ENCODE measurements at places on chromosomes 1 and 21. TPM values are rescaled to one million over a fixed set of nuclear protein-coding genes. Genes with fewer than 3 reads are reported as not detected.

DNA sequence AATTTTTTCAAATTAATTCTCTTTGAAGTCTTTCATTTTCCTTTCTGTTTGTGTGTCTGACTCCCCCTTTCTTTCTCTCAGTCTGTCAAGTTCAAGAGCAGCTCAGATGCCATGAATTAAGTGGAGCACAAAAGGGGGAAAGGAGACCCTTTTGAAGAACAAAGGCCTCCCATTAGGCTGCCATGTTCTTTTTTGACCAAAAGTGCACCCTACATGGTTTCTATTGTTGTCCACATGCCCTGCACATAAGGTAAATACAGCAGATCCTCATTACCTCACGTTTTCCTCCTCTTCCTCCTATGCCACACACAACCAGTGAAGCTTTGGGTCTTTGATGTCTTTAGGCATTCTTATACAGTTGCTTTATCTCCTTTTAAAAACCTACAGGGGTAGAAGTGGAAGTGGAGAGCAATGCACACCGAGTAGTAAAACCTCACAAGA lies 47.7 kb downstream of the POU2F1 start:
- DNase-seq = no peak

Gene INAVA
- 19.2 TPM for polyA plus RNA-seq

DNA sequence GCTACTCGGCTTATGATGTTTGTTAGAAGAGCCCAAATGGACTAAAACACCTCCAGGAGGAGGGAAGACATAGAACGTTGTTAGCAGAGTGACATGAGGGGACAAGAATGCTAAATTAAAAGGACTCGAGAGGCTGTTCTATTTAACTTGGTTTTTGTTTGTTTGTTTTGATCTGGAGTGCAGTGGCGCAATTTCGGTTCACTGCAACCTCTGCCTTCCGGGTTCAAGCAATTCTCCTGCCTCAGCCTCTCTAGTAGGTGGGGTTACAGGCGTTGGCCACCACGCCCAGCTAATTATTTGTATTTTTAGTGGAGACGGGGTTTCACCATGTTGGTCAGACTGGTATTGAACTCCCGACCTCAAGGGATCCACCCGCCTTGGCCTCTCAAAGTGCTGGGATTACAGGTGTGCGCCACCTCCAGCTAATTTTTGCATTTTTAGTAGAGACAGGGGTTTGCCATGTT lies 5.1 kb upstream of the HNRNPU start:
- no peak for DNase-seq

DNA sequence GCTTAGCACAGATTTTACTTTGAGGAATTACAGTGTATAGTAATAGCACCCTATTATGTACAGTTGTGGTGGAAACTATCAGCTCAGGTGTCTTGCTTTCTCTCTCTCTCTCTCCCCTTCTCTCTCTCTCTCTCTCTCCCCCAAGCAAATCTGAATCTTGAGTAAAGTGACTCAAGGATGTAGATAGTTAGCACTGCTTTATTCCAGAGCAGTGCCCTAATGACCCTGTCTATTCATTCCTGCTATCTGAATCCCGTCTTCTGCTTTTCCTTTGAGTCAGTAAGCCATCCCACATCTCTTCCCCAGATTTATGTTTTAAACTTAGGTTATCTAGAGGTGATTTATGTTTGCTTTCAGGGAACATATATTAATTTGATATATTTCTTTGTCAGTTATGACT lies 5.2 kb upstream of the HPCAL4 start:
- no peak for DNase-seq

Gene PRAMEF1
- polyA plus RNA-seq = not detected

Gene DDR2
- polyA plus RNA-seq = 33.1 TPM

Gene CELA3A
- polyA plus RNA-seq = not detected

- DNase-seq = no peak
These were observed 123.6 kb downstream of the PBX1 start for GRCh38 chr1:164682570-164682969.

GRCh38 chr1:55636696-55637095 lies 421.5 kb upstream of the USP24 start:
- DNase-seq = no peak

DNA sequence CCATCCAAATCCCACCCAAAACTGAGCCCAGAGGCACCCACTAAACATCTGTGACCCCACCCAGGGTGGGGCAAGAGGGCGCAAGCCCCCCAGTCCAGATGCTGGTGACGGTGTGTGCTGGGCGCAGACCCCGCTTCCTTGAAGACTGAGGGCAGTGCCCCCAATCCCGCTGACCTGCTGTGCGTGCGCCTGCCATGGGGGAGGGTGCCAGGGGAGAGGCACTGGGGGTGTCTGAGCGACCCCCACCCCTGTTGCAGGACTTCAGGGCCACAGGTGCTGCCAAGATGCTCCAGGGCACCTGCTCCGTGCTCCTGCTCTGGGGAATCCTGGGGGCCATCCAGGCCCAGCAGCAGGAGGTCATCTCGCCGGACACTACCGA lies 13.3 kb downstream of the COL6A2 start:
- DNase-seq = no peak

Gene PIK3CD
- polyA plus RNA-seq = 6.0 TPM

GRCh38 chr1:59057211-59057694 lies 239.6 kb upstream of the FGGY start:
- DNase-seq = peak; percentile 94

- no peak for DNase-seq
These were observed at the start of gene SMCP for GRCh38 chr1:152878042-152878441. SMCP (plus strand) TSS chr1:152878322; CDS start chr1:152884423, 6,101 bp downstream.

Gene CELA2B
- polyA plus RNA-seq = 0.77 TPM

- DNase-seq = no peak
These were observed 356.9 kb upstream of the RUNX1 start for GRCh38 chr21:35405981-35406380.

- no peak for DNase-seq
These were observed 8.6 kb upstream of the ACTN2 start for GRCh38 chr1:236677641-236678235.

DNA sequence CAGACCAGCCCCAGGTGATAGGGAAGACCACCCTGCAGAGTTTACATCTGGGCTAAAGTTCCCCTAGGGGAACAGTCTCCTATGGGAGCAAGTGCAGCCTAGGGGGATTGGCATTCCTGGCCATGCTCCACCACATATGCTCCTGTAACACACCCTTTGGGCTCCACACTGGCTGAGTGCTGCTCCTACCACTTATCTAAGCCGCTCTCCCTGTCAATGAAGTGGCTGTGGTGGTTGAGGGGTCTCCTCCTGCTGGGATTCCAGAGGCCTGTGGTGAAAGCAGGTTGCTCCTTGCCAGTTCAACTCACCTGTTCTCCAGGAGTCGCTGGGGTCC lies 51.1 kb downstream of the COL24A1 start:
- no peak for DNase-seq

Gene NUP133
- 52.5 TPM for polyA plus RNA-seq

Gene IFI16
- 88.2 TPM for polyA plus RNA-seq

DNA sequence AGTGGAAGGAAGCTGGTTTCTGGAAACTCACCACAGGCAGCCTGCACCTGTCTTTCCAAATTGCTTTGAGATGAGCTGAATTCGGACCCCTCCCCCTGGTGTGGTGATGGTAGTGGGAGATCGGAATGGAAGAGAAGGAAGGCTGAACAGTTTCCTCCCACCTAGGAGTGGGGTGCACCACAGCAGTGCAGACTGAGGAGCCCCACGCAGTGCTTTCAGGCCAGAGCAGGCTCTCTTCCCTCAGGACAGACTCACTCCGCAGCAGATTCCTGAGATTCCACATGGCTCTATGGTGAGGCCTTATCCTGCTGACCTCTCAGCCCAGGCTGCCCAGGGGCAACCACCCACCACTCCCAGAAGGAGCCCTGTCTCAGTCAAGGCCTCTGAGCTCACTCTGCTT lies 80.9 kb downstream of the ATP1A1 start:
- DNase-seq = no peak

- no peak for DNase-seq
These were observed 75.5 kb downstream of the TPR start for GRCh38 chr1:186299570-186299969.

- DNase-seq = no peak
These were observed 20.0 kb upstream of the PADI1 start for GRCh38 chr1:17184822-17185484.

- DNase-seq = no peak
These were observed 254.7 kb downstream of the NFIA start for GRCh38 chr1:61337037-61337436.

DNA sequence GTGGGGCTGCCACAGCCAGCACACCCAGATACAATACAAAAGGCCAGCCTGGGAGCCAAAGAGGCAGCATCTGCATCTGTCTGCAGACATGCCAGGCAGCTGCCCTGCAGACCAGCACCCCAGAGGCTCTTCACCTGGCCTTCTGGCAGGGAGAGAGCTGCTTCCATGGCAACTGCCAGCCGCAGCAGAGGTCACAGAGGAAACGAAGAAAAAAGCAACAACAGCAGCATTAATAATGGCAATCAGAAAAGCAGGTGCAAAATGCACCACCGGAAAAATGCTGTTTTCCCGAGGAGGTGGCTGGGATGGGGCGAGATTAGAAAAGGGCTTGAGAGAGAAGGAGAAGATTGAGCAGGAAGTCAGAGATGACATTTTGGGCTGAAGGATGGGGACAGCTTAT lies 309.5 kb downstream of the PCP4 start:
- no peak for DNase-seq

Gene FAM163A
- 0.22 TPM for polyA plus RNA-seq

- no peak for DNase-seq
These were observed 41.0 kb downstream of the RXRG start for GRCh38 chr1:165403835-165404482.

DNA sequence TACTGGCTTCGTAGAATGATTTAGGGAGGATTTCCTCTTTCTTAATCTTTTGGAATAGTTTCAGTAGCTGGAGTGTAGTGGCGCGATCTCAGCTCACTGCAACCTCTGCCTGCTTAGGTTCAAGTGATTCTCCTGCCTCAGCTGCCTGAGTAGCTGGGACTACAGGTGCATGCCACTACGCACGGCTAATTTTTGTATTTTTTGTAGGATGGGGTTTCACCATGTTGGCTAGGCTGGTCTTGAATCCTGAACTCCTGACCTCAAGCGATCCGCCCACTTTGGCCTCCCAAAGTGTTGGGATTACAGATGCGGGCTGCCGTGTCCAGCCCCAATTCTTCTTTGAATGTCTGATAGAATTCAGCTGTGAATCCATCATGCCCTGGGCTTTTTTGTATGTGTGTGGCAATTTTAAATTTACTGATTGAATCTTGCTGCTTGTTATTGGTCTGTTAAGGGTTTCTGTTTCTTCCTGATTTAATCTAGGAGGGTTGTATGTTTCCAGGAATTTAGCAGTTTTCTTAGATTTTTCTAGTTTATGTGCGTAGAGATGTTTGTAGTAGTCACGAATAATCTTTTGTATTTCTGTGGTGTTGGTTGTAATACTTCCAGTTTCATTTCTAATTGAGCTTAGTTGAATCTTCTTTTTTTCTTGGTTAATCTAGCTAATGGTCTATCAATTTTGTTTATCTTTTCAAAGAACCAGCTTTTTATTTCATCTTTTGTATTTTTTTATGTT lies 15.3 kb downstream of the MAN1C1 start:
- no peak for DNase-seq

Gene RGS7
- polyA plus RNA-seq = 0.18 TPM

DNA sequence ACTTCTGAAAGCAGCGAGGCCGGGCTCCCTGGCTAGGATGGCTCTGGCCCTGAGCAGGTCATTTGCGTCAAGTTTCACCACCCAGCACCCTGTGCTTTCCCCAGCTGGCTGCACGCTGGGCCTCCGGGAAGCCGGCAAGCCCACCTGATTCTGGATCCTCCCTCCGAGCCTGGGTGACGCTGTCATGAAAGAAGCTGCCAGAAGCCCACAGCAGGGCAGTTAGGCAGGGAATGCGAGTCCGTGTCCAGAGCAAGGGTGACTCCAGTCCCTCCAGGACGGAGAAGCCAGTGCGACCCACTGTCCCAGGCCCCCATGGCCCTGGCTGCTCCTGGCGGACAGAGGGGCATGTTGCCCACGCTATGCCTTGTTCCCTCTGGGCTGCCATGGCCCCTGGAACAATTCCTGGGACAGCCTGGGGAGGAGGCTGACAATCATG lies 44.4 kb upstream of the PCBP3 start:
- DNase-seq = no peak

GRCh38 chr1:44072204-44072603 lies 40.9 kb upstream of the SLC6A9 start:
- no peak for DNase-seq

GRCh38 chr1:177441281-177441680 lies 270.5 kb downstream of the BRINP2 start:
- no peak for DNase-seq

Gene AQP10
- polyA plus RNA-seq = 0.40 TPM

GRCh38 chr1:43444836-43445235 lies 8.9 kb downstream of the HYI start:
- no peak for DNase-seq

DNA sequence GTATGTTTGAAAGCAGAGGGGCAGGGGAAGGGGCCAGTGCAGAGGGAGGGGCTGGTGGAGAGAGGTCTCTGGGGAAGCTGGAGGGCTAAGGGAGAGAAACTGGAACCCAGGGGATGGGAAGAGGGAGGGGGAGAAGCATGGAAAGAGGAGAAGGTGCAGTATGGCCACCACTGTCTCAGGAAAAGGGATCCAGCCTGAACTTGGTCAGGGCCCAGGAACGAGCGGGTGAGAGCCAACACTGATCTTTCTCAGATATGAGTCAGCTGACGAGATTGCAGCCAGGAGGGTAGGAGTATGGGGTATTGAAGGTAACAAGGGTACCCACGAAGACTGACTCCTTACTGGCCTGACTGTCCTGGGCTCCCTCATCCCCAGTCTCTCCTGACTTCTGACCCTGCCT lies 18.0 kb downstream of the TIE1 start:
- no peak for DNase-seq

DNA sequence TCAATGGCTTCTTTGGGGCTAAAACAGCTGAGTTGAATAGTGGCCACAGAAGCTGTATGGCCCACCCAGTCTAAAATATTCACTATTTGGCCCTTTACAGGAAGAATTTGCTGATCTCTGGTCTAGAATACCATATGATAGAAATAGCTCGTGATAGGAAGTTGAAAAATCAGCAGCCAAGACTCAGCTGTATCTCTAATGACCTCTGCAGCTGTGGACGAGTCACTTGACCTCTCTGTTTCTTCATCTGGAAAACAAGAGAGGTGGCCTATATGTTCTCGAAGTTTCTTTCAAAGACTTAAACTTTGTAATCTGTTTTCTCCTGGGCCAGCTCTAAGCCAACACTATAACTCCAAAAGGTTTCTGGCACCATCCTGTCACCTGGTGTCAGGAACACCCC lies 129.2 kb downstream of the ZBTB18 start:
- DNase-seq = no peak

All from right lung (tissue), 10 donors.